Mucosa of descending colon (tissue), 3 donors: ENCODE measurements at places on chromosomes 2 and 18. TPM values are rescaled to one million over a fixed set of nuclear protein-coding genes. Genes with fewer than 3 reads are reported as not detected.

GRCh38 chr2:20457661-20458630 is 11.1 kb downstream of the RHOB start:
- no peak for DNase-seq

DNA sequence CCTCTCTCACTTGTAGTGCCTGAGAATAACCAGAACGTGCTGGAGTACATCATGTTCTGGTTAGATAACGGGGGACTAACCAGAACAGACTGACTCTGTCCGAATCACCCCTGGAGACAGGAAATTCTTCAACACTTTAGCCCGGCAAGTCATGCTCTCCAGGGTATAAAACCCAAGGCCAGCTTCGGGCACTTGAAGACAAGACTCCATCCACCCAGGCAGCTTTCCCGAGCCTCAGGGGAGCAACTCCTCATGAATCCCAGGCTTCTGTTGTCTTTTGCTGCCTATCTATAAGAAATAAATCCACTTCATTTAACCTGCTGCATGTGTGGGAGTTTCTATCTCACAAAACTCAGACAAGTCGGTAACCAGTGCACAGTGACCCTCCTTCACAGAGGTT is 99.6 kb downstream of the KCNF1 start:
- DNase-seq = no peak

DNA sequence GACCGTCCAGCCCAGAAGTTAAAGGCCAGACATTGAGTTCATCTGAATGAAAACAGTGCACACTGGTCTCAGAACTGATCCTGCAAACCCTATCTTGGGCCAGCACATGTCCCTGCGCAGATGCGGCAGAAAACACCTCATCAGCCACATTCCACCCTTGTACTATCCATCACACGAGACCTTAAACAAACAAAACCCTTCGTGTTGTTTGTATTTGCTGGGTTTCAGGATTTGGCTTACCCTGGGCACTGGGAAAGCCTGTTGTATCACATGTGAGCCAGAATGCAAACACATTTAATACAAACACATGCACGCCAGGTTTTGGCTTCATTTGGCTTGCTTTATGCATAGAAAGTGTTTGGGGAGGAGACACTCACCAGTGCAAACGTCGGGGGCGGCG is 12.5 kb downstream of the WIPF1 start:
- DNase-seq = no peak

GRCh38 chr2:17709897-17710296 is 43.7 kb downstream of the SMC6 start:
- no peak for DNase-seq

GRCh38 chr2:238872628-238873380 is 24.9 kb downstream of the TWIST2 start:
- no peak for DNase-seq

DNA sequence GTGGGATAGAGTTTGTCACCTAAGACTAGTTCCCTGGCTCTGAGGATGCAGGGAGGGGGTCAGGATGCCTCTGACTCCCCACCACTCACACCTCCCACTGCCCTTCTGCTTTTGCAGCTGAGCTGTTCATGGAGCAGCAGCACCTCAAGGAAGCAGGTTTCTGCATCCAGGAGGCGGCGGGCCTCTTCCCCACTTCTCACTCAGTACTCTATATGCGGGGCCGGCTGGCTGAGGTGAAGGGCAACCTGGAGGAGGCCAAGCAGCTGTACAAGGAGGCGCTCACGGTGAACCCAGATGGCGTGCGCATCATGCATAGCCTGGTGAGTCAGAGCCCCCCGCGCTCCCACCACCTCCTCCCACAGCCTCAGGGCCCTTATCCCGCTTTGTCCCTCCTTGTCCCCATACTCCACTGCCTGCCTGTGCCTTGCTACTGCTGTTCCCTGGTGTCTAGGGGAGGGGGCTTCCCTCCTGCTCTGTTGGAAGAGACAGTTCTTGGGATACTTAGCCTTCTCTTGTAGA is 94.4 kb downstream of the STPG4 start:
- DNase-seq = no peak

DNA sequence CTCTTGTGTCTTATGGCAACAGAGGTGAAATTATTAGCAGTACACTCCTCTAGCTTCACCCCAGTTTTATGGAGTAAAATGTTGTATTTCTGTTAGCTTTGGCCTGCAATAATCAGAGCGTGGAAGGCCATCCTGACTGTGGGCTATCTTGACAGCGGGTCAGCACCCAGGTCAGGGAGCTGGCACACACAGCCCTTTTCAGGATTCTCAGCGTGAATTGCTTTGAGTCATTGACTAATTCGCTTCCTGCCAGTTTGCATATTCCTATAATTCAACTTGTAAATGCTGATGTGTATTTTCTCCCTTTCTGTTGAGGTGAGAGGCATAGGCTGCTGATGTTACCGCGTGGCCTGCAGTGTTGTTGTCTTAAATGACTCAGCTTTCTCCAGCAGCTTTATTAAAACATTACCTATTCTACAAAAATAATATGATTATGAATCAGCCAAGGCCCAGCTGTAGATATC is 109.6 kb upstream of the EML6 start:
- no peak for DNase-seq

DNA sequence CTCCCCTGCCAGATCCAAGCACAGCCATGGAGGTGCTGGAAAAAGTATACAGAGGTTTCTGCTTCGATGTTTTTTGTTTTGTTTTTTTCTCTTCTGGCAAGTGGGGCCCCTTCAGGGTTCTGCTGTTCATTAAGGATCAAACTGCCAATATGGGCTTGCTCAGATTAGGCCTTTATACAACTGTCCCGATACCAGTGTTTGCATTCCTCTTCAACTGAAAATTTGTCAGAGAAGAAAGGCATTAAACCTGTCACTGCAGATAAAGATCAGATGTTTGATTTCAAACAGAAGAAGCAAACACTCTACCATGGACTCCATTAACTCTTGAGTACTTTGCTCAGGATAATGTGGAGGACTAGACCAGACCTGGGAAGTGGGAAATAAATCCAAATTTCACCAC is 396.0 kb upstream of the SMIM21 start:
- no peak for DNase-seq

- no peak for DNase-seq
These were observed 381.0 kb upstream of the MEX3C start for GRCh38 chr18:51578406-51578980.

GRCh38 chr18:4351005-4351404 is 104.1 kb downstream of the DLGAP1 start:
- DNase-seq = no peak

DNA sequence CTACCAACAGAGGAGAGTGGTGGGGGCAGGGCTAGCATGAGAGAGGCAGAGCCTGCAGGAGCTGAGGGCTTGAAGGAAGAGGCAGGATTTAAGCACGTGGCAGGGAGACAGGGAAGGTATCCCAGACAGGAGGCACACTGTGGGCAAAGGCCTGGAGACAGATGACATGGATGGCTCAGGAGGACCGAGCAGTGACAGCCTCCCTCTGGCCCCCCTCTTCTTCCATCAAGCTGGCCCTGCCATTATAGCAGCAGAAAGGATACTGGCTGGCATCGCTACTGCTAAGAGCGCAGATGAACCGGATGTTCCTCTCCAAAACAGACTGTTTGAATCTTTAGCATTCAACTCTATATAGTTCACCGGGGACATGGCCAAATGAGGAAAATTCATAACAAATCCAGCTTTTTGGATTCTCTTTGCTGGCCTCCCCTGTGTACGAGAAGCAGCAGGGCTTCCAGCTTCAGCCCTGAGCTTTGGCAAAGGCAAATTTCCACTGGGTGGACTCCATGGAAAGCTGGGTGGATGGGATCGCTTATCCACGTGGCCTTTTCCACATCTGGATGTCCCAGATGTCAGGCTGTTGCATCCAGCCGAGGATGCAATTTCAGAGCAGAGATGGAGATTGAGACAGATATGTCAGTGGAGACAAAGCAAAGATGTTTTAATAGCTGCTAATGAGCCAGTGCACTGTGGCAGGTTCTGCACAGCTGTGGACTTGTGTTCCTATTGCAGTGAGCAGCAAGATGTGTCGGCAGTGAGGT is 36.2 kb downstream of the CAPN13 start:
- DNase-seq = no peak

DNA sequence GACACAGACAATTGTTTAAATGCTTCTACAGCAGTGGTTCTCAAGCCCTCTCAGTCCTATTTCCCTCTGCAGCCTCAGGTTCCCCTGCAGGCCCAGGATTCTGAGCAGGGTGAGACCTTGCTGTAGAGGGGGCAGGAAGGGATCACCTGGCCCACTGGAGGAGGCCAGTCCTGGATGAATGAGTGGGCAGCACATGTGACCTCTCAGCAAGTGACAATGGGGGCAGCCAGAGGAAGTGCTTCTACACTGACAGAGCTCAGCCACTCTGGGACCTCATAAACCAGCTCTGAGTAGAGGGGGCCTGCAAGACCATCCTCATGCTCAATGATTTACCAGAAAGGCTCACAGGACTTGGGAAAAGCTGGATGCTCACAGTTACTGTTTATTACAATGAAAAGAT is 63.2 kb downstream of the ASB1 start:
- DNase-seq = no peak

DNA sequence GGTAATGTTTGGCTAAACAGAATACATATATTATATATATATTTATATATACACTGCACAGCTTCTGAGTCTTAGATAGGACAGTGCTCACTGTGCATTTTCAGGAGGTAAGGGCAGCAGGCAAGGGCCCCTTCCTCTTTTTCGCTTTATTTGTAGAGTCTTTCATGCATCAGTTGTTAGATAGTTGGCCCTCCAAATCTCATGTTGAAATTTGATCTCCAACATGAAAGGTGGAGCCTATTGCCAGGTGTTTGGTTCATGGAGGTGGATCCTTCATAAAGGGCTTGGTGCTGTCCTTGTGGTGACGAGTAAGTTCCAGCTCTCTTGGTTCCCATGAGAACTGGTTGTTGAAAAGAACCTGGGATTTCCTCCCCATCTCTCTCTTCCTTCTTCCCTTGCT is 48.1 kb downstream of the TSN start:
- DNase-seq = no peak

- DNase-seq = no peak
These were observed 1.9 kb downstream of the ORMDL1 start for GRCh38 chr2:189782221-189782671.

DNA sequence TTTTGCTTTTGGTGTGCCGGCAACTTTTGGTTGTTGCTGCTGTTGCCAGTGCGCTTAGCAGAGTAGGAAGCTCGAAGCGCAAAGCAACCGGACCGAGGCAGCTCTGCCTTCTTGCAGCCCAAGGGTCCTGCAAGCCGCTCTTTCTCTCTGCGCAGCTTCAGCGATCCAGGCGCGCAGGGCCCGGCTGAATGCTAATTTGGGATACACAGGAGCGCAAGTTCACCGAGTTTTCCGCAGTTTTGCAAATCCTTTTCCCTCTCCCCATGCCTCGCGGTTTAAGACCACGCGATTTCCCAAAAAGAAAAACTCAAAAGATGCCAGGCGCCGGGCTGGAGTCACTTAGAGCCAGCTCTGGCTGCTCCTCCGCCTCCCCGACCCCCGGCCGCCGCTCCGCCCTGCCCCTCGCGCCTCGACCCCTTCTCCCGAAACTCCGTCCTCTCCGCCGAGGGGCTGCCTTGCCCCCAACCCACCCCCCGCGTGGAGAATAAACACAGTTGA is 13.5 kb upstream of the SIX3 start:
- DNase-seq = no peak

DNA sequence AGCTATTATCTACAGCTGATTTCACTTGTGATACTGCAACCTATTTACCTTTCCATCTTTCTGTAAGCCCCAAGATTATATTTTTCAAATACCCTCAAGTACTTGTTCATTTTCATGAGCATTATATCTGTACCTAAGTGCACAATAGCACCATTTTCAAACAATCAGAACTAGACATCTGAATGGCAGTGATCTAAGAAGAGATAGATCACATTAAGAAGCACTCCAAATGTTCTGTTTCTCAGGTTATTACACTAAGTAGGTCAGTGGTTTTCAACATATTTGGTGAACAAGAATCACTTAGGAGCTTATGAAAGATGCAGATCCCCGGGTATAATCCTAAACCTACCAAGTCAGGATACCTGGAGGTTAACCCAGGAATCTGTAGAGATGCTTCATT is 872.7 kb downstream of the DCDC2C start:
- no peak for DNase-seq

GRCh38 chr2:96638144-96639121 is at the start of gene KANSL3:
TSS of gene KANSL3 (minus strand) at chr2:96638312. CDS start at chr2:96637135, 1,177 bp downstream.
- peak; percentile 87 for DNase-seq

- no peak for DNase-seq
These were observed 28.9 kb upstream of the GALR1 start for GRCh38 chr18:77220726-77221125.

The TSHZ1 gene
- 36.9 TPM for total RNA-seq

The ANO7 gene
- total RNA-seq = 83.5 TPM

The CHRND gene
- not detected for total RNA-seq

The SIX3 gene
- not detected for total RNA-seq

The CYRIA gene
- 3.5 TPM for total RNA-seq

The DNAJC5G gene
- total RNA-seq = not detected
